ENCODE measurements at places on chromosomes 16 and 17.

GRCh38 chr17:66115246-66115645 lies 76.7 kb downstream of the CEP112 start:
- no peak for DNase-seq

GRCh38 chr17:7328840-7329373 lies at the start of gene NEURL4:
Gene NEURL4, minus strand, starts transcription at chr17:7329335. Its CDS starts 23 bp downstream, at chr17:7329312.
- DNase-seq: no peak

DNA sequence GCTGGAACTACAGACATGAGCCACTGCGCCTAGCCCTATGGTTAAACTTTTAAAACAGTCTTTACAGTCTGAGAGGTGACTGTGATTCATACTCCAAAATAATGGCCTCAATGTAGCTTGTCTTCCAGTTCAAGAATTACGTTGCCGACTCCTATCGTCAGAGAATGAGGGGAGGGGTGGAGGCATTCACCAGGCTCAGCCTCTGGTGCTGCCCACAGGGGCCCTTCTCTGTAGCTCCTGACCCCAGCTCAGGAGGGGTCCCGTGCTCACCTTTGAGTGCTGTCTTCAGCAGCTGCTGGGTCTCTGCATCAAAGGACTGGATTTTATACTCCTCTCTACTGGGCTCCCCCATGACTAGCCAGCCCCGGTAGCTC lies 1.2 kb downstream of the MIF4GD start:
- no peak for DNase-seq

DNA sequence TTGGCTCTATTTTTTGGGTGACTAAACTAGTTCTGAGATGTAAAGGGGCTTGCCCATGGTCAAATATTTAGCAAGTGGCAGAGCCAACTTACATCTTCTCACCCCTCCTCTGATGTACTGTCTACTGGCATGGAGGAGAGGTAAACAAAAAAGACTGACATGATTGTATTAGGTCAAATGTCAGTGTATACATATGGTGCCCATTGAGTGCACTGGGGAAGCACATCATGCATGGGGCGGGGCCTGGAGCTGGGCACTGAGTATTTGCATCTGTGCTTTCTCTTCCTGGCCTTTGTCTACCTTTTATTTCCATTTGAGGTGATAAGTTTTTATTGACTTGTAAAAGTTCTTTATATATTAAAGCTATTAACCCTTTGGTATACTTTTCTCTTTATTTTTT lies 22.3 kb upstream of the POLR3E start:
- DNase-seq: no peak
